ENCODE measurements at places on chromosomes 3 and 15.

GRCh38 chr3:20246662-20247061, 60.7 kb upstream of the SGO1 start:
- DNase-seq, result no peak

DNA sequence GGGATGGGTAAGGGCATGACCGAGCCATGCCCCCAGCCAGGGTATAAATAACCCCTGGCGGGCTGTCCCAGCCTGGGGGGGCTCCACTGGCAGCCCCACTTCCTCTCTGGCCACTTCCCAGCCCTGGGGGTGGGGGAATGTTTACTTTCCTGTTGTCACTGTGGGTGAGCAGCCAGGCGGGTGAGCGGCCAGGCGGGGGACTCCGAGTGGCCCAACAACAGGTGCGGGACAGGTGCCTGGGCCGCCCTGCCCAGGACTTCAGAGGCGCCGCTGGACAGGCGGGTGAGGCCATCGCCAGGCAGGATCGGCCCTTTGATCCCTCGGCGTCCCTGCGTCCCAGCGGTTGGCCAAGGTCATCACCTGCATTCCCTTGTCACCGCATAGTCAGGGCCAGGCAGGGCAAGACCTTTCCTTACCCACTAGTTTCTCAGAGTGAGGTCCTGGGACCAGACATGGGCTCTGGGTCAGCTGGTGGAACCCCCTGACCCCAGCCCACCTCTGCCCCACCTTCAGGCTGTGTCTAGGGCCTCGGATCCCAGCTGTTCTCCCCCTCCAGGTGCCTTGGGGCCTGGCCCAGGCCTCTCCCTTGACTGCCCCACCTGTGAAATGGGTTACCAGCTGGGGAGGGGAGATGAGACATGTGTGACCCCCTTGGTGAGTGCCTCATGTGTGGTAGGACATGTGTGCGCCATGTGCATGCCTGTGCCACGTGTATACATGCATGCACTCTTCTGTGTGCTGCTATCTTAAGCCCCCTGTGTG, 16.6 kb downstream of the SEMA3F start:
- no peak for DNase-seq

- DNase-seq, result no peak
Measured at GRCh38 chr3:169458752-169459151, 204.8 kb downstream of the MECOM start.

DNA sequence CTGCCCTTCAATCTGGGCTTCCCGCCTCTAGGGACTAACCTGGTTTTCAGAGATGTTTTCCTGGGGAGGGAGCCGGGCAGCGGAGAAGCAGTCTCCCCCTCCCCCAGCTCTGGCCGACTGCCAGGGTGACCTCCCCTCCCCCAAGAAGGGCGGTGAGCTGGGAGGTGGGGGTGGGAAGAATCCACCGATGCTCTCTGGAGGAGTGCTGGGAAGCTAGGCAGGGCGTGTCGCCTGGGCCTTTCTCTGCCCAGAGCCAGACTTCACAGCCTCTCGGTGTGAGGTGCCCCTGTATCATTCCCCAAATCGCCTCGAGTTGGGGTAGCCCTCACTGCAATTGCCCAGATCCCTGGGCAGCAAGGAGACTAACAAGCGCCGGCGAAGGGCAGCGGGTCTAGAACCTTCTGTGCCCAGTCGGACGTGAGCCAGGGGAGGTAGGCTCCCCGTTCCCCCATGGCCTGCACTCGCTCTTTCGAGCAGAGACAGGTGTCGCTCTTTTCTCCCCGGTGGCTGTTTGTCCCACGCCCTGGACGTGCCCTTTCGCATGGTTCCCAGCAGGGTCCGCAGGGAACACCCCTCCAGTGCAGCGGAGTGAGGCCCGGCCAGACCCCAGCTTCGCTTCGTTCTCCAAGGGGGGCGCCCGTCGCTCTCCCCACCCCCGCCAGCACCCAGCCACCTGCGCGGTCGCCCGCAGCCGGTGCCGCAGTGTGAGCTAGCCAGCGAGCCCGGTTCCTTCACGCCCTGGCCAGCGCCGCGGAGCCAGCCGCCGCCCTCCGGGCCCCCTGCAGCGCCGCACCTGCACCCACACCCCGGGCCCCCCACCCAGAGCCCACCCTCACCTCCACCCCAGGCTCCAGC, 1.1 kb downstream of the RAB6B start:
- DNase-seq, result no peak

- DNase-seq, result no peak
Measured at GRCh38 chr3:160928183-160928726, 172.2 kb downstream of the PPM1L start.

GRCh38 chr3:107382631-107383030, 5.4 kb downstream of the CCDC54 start:
- no peak for DNase-seq

GRCh38 chr15:82731527-82731926, 21.9 kb upstream of the AP3B2 start:
- DNase-seq, result no peak

DNA sequence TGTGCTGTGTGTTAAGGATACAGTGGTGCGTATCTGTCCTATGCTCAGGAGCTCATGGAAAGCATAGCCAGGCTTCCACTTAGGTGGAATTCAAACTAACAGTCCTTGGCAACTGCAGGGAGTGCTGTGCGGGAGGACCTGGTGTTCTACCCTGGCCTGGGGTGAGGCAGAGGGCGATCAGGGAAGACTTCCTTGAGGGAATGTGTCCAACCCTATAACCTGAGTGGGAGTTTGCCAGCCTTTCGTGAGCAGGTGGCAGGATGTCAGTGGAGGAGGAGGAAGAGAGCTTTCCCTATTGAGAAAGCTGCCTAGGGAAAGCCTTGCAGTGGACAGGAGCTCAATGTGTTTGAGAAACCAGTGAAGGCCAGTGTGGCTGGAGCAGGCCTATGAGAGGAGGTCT, 271.1 kb upstream of the C2CD4B start:
- DNase-seq, result no peak

DNA sequence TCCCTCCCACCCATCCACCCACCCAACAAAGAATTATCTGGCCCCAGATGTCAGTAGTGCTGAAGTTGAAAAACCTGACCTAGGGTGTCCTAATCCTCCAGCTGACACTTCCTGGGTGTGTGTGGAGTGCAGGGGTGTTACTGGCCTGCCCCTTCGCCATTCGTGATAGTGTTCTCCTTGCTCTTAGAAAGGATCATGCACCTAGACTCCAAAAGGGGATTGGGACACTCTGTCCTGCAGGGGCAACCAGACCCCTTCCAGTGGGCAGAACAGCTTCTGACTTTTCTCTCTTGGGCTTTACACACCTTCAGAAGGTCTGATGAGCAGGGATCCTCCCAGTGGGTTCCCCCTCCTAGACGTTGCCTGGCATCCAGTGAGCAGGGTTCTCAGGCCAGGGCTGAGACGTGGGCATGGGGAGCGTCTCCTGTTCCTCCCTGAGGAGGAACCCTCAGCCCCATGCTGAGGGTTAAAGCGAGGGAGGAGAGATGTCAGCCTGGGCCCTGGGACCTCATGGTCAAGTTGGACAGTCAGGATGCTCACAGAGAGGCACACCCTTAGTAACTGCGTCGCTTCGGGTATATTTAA, 75.0 kb downstream of the AAGAB start:
- DNase-seq, result no peak

DNA sequence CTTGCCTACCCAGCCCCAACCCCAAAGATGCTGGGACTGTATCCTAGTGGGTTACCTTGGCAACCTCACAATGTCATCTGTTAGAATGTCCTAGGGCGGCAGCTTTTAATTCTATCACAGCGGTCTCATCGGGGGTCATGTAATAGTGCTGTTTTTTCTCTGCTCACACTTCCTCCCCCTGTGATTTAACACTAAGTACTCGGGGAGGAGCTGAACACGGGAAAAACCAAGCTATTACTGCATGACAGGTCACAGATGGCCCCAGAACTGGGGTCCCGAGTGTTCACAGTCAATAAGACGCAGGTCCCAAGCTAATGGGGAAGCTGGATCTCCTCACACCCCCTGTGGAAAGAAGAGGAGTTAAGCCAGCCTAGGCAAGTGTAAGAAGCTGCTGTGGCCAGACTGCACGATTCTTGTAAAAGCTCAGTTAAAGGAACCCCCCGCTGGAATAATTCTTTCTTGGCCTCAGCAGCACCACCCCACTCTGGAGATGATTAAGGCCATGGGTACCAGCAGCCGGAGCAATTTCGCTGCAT, 2.5 kb upstream of the RFTN1 start:
- no peak for DNase-seq

GRCh38 chr15:89087161-89087829, 961 bp upstream of the ABHD2 start:
- no peak for DNase-seq

DNA sequence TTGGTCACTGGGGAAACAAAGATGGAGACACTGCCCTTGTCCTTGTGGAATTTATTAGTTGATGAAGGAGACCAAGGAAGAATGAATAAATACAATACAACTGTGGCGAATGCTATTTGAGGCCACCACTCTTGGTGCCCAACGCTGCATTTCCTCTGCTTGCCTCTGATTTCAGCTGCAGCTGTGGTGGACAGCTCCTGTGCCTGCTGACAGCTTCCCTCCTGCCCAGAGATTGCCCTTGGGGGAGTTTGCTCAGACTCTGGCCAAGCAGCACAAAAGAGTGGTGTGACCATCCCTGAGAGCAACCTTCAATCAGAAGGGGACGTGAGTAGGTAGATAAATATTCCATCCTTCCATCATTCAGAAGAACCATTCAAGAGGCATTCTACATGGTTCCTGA, 64.6 kb upstream of the FHIT start:
- DNase-seq, result peak; percentile 8

- DNase-seq, result no peak
Measured at GRCh38 chr3:85020828-85021227, 62.0 kb downstream of the CADM2 start.

GRCh38 chr3:154242766-154243165, 81.5 kb downstream of the DHX36 start:
- no peak for DNase-seq

- no peak for DNase-seq
Measured at GRCh38 chr3:106810300-106810875, 566.9 kb upstream of the CCDC54 start.

DNA sequence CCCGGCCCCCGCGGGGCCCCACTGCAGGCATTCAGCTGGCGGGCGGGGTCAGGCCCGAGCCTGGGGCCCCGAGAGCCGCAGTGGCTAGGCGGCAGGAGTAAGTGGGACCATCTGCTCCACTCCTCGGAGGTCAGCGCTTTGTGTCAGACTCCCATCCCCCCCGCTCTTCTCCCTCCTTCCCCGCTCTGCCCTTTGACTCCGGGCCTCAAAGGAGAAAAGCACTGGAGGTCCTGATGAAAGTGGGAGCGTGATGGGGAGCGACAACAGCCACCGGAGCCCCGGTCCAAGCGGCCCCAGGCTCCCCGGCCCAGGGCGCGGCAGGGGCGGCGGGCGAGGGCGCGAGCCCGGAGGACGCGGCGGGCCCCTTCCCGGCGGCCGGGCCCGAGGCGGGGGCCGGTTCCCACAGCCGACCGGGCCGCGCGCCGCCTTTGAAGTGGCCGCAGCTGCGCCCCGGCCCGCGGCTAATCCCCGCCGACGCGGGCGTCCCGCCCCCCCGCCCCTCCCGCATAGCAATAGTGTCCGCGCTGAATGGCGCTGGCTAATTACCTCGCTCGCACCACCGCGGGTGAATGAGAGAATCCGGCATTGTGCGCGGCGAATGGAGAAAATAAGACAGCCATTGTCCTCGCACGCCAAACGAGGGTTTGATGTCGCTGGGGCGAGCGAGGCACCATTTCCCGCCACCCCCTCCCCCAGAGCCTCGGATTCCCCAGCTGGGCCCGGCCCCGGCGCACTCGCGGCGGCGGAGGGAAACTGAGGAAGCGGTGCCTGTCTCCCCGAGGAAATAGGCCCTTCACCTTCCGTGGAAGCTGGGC, 22.4 kb downstream of the IGDCC3 start:
- DNase-seq, result peak; percentile 10

DNA sequence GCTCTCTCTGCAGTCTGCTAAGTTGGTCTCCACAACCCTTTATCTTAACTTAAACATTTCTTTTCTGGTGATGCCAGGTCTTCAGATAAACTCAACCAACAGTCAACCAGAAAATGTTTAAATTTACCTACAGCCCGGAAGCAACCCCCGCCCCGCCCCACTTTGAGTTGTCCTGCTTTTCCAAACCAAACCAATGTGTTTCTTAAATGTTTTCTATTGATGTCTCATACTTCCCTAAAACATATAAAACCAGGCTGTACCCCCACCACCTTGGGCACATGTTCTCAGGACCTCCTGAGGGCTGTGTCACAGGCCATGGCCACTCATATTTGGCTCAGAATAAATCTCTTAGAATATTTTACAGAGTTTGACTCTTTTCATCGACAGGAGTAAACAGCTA, 13.2 kb upstream of the GPR160 start:
- no peak for DNase-seq

Measured in activated naive CD4-positive, alpha-beta T cell treated with anti-CD3 and anti-CD28 coated beads for 36 hours (primary cell).